ENCODE measurements at places on chromosomes 2 and 18.

DNA sequence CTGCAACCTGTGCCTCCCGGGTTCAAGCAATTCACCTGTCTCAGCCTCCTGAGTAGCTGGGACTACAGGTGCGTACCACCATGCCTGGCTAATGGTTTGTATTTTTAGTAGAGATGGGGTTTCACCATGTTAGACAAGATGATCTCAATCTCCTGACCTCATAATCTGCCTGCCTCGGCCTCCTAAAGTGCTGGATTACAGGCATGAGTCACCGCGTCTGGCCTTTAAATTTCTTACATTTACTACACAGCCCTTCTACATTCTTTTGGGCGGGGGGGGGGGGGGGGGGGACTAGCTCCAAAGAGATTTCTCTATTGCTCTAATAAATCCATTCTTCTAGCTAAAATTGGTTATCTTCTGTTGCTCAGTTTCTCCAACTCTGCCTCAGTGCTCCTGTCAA is 964.9 kb upstream of the ACVR2A start:
- no peak for DNase-seq

DNA sequence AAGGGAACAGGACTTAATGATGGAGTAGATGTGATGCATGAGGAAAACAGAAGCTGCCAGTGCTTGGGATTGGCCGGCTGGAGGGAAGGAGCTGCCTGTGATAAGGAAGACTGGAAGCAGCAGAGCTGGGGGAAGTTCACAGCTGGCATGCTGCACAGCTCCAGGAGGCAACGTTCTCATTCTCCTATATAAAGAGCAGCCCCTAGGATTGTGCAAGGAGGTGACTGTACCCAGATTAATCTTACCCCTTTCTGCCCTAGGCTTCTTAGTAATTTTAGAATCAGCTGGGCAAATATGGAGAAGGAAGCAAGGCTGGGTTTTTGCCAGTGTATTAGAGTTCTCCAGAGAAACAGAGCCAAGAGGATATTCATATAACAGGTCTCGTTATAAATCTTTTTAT is 155.8 kb downstream of the ALPK2 start:
- no peak for DNase-seq

DNA sequence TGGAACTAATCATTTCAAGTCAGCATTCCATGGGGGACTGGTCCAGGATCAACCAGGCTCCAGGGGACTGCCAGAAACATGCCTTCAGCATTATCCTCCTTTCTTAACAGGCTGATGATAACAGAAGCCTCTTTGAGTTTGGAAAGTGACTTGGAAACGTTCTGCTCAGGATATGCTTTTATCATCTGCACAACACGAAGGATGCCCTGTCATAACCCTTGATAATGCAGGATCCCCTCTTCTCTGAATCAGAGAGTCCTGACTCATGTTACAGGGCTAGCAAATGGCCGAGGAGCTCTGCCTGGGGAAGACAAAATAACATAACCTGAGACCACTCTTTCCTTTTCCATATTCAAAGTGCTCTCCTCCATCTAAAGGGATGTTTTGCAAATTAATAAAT is 6.7 kb downstream of the SCYGR3 start:
- DNase-seq, result no peak

- no peak for DNase-seq
These were observed 41.1 kb downstream of the SCN2A start for GRCh38 chr2:165280356-165280755.

- DNase-seq, result no peak
These were observed 267.2 kb downstream of the FBXO15 start for GRCh38 chr18:73880387-73880786.

- DNase-seq, result no peak
These were observed 52.8 kb upstream of the CTAGE1 start for GRCh38 chr18:22470248-22471235.

GRCh38 chr2:213237251-213237650 is 47.0 kb upstream of the SPAG16 start:
- DNase-seq, result no peak

GRCh38 chr2:1728821-1729220 is 15.5 kb downstream of the PXDN start:
- no peak for DNase-seq

- no peak for DNase-seq
These were observed 1.5 kb downstream of the FHOD3 start for GRCh38 chr18:36299015-36299414.

DNA sequence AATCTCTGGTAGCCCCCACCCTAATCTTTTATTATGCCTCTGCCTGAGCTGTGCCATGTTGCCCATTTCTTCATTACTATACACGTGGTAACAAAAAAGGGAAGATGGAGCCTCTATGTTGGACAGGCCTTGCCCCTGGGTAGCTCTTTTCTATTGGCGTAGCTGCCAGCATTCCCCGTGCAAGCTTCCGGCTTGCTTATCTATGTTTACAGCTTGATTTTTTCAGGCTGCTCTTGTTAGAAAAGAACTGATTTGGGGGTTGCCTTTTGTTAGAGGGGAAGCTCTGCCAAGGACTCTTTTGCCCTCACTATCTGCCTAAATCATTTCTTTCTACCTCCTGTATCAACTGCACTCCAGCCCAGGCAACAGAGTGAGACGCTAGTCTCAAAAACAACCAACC is 45.5 kb upstream of the ZSWIM2 start:
- DNase-seq, result no peak

GRCh38 chr18:47831351-47831750 is 99.1 kb downstream of the SMAD2 start:
- DNase-seq, result no peak

DNA sequence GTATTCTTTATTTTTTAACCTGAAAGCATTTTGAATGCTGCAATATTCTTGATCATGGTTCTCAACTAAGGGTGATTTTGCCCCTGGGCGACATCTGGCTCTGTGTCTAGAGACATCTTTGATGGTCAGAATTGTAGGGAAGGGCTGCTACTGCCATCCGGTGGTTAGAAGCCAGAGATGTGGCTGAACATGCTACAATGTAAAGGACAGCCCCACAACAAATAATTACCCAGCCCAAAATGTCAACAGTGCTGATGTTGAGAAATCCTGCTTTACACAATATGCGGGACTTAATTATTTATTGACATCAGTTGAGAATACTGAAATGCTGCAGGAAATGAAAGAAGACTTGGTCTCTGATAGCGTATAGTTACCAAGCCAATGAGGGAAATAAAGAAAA is 37.5 kb upstream of the SERPINB2 start:
- peak; percentile 56 for DNase-seq

DNA sequence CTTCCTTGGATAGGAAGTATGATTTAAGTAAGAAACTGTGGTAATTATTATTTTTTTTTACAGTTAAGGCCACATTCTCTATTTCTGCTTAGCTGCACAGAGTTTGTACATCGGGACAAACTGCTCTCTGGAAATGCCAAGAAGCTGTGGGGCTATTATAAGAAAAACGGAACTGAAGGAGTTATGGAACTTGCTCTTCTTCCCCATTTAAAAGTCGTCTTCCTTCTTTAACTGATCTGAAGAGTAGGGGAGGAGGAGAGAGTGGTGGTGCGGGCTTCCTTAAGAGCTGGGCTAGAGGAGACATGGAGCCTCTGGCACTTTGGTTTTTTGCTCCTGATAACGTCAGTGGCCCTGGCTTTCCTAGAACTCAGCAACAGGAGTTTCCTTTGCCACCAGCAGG is 54.4 kb downstream of the RAB31 start:
- no peak for DNase-seq

- no peak for DNase-seq
These were observed 225.6 kb downstream of the ASXL3 start for GRCh38 chr18:33803636-33804035.

DNA sequence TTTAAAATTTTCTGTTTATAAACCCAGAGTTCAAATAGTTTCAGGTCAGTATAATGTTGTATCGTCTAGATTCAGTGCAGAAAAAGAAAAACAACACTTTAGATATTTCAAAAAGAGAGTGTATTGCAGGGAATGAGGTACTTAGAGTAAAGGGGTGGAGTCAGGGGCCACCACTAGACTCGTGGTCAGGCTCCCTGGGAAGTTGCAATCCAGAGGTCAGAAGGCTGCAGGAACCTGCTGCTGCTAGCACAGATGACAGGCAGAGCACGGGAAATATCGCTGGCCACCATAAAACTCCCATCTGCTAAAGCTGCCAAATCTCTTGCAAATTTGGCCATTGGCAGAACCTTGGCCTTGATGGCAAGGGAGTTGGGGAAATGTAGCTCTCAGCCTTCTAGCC is 64.6 kb downstream of the THNSL2 start:
- no peak for DNase-seq

- DNase-seq, result no peak
These were observed 143.8 kb downstream of the GALNT14 start for GRCh38 chr2:30994227-30995056.

GRCh38 chr2:144567745-144568144 is 47.8 kb upstream of the ZEB2 start:
- DNase-seq, result no peak

Data from NCI-H1417 treated with DMSO at 0.1 percent for 48 hours (cell line).